NT2/D1 (cell line): ENCODE measurements at places on chromosomes 7 and 10.

GRCh38 chr7:129828989-129829736, 123.6 kb downstream of the UBE2H start:
- no peak for DNase-seq

GRCh38 chr7:49453486-49453885, 320.0 kb upstream of the VWC2 start:
- no peak for DNase-seq

DNA sequence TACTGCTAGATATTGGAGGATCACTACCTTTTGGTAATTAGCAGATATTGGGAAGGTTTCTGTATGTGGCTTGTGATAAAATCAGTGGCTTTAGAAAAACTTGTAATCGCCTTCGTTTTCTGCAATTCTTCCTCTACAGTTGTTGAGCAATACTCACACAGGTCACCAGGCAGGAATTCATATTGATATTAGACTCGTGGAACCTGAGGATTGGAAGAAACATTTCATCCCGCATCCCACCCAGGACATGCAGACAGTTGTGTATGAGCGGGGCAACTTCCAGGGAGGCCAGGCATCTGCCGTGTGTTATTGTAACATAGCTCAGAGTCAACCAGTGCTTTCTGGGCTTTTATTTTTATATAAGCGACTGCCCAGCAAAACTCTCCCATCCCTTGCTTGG, 821.3 kb downstream of the LRMDA start:
- DNase-seq, result no peak

DNA sequence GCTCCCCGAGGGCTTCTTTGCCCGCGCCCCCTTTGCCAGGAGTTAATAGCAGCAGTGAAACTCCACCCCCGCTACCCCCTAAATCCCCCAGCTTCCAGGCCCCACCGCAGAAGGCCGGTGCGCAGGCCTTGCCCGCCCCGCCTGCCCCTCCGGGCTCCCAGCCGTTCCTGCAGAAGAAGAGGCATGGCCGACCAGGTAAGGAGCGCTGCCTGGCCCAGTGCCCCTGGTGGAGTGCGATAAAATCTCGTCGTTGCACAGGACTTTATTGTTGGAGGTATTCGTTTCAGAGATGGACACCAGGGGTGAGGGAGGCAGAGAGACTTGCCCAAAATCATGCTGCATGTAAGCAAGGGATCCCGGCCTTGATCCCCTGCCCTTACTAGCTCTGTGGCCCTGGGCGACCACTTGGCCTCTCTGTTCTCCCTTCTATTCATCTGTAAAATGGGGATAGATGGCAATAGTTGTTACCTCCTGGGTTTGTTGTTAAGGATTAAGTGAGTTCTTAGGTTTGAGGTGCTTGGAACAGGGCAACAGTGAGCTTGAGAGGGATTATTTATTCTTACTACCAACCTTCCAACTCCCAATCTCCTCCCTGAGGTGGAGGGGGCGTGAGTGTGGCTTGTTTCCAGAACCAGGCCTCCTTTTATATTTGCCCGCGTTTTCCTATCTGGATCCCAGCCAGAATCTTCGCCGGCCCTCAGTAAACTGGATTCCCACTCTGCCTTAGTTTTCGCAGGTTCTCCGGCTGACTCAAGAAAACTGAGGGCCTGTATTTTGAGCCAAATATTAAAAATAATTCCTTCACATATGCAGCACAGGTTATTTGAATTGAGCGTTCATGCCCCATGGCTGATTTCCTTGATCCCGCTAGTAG, 78.3 kb downstream of the WIPF3 start:
- DNase-seq, result peak; percentile 13

DNA sequence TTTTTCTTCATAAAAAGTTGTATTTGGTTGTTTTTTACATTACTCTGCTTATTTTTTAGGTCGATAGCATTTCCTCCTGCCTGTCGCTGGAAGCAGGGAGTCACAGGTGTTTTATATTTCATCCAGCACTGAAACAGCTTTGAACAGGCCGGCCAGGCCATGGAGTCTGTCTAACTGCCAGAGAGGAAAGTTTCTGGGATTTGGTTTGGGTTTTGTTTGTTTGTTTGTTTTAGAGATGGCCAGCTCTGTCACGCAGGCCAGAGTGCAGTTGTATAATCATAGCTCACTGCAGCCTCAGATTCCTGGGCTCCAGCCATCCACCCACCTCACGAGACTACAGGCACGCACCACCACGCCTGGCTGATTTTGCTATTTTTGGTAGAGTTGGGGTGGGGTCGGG, 23.4 kb downstream of the PROSER2 start:
- no peak for DNase-seq

- peak; percentile 63 for DNase-seq
These were observed 23.4 kb downstream of the MAD1L1 start for GRCh38 chr7:2209146-2209960.

DNA sequence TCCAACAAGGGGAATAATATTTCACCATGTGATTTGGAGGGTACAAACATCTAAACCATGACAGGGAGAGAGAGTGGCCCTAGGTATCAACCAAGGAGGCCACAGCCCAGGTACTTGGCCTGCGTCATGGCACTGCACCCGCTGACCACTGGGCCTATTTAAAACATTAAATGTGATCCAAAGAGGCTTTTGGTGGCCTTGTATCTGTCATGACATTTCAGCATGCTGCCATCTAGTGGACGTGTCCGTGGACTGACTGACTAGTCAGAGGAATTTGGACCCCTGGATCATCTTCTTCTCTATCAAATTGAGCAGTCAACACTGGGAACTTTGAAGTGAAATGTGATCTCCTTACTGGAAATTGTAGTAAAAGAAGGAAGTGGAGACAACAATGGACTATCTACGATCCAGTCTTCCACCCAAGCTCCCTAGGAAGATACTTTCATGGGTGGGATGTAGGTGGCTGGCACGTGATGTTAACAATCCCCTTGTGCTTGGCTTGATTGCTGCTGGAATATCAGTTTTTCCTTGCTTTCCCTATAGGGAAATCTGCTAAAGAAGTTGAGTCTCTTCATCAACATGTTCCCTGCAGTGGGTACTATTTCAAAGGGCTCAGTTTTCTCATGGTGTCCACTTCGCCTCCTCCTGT, 24.6 kb upstream of the ITGA8 start:
- DNase-seq, result peak; percentile 50

- DNase-seq, result no peak
These were observed 743.8 kb upstream of the LRRN3 start for GRCh38 chr7:110347081-110347480.

DNA sequence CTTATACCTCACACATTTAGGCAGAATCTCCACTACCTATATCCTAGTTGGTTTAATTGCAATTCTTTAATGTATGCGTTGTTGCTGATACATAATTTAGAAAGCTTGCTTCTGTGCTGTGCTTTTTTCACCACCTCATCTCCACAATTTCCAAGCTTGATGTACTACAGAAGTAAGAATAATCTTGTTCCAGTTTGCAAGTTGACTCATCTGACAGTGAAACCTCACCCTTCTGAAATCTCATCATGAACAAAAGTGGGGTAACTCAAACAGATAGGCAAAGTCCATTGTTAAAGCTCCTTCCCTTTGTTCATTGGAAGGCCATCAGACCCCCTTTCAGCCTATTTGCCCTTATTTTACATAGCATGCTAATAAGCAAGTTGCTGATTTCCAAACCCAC, 13.6 kb downstream of the EIF4EBP2 start:
- no peak for DNase-seq

GRCh38 chr7:55142919-55143600, 124.2 kb downstream of the EGFR start:
- DNase-seq, result no peak

- no peak for DNase-seq
These were observed 1.9 kb upstream of the VOPP1 start for GRCh38 chr7:55574051-55574717.

DNA sequence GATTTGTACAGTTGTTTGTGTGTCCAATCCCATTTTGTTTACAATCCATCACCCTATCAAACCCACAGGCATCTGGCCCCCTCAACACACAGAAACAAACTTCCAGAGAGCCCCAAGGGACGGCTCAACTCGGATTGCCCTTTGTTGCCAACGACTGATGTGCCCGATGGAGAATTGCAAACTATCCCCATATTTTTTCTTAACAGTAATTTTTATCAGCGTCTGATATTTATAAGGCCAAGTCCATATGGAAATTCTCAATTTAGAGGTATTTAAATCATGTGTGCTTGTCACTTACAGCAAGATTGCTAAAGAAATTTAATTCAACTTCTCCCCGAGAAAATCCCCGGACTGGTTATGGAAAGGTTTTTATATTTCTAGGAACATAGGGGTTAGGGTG, 113.9 kb upstream of the NPS start:
- DNase-seq, result no peak
